Activated CD8-positive, alpha-beta T cell treated with anti-CD3 and anti-CD28 coated beads for 36 hours (primary cell): ENCODE measurements at places on chromosomes 12 and 14. TPM values are rescaled to one million over a fixed set of nuclear protein-coding genes. Genes with fewer than 3 reads are reported as not detected.

- no peak for DNase-seq
- peaks cover 3% of the 10 kb centered on the region for H3K4me1 ChIP-seq
- H3K27ac ChIP-seq: no peak overlapping the region
These were observed 72.4 kb upstream of the STAC3 start for GRCh38 chr12:57323416-57323815.

GRCh38 chr12:100141666-100141997, 1.0 kb downstream of the BLTP3B start:
- no peaks in the 10 kb centered on the region for H3K27me3 ChIP-seq
- peaks cover 13% of the 10 kb centered on the region for H3K36me3 ChIP-seq
- peak; percentile 53 for DNase-seq
- peak overlapping the region; percentile 99 for H3K4me3 ChIP-seq
- H3K4me1 ChIP-seq: peaks cover 46% of the 10 kb centered on the region
- peak overlapping the region; percentile 100 for H3K27ac ChIP-seq

DNA sequence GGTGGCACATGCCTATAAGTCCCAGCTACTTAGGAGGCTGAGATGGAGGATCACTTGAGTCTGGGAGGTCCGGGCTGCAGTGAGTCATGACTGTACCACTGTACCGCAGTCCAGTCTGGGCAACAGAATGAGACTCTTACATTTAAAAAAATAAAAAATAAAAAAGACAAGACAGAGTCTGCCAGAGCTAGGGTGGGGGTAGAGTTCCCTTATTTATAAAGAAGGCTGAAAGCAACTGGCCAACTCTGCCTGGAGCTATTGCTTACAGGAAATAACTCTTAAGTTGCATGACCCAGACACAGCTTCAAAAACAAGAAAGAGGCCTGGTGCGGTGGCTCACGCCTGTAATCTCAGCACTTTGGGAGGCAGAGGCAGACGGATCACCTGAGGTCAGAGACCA, 31.5 kb downstream of the NUMB start:
- H3K36me3 ChIP-seq: peaks cover 7% of the 10 kb centered on the region
- no peak for DNase-seq
- no peak overlapping the region for H3K27ac ChIP-seq
- H3K4me1 ChIP-seq: peaks cover 19% of the 10 kb centered on the region
- no peak overlapping the region for H3K4me3 ChIP-seq
- no peaks in the 10 kb centered on the region for H3K27me3 ChIP-seq

GRCh38 chr12:97940105-97940504, 477.5 kb downstream of the RMST start:
- no peak overlapping the region for H3K27ac ChIP-seq
- no peak overlapping the region for H3K4me3 ChIP-seq
- no peaks in the 10 kb centered on the region for H3K4me1 ChIP-seq
- no peaks in the 10 kb centered on the region for H3K27me3 ChIP-seq

- H3K4me1 ChIP-seq: peaks cover 46% of the 10 kb centered on the region
- H3K36me3 ChIP-seq: no peaks in the 10 kb centered on the region
- no peak overlapping the region for H3K4me3 ChIP-seq
- no peak overlapping the region for H3K27ac ChIP-seq
These were observed 52.0 kb downstream of the NFKBIA start for GRCh38 chr14:35352274-35353233.

The PLA2G1B gene
- not detected for total RNA-seq
